Thoracic aorta (tissue), 2 donors: ENCODE measurements at places on chromosomes 2 and 18. TPM values are rescaled to one million over a fixed set of nuclear protein-coding genes. Genes with fewer than 3 reads are reported as not detected.

The MEIS1 gene
- total RNA-seq = 29.4 TPM

The CRACDL gene
- 1.9 TPM for total RNA-seq

DNA sequence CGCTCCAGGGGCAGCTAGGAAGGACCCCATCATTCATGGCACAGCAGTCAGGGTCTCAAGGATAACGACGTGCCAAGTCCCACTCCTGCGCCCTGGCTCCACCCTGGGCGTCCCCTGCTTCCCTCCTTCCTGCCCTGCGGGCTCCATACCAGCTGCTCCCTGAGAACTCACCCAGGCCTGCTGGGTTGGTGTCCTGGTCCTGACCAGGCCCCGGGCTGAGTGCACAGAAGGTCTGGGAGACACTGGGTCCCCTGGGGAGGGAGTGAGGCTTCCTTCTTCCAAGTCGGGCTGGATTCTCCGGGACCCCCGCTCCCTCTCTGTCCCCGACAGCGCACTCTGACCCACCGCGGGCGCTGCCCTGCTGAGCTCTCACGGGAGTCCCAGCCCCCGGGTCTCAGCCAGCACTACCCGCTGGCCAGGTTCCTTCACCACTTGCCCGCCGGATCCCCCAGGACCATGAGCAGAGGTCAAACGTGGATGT is 160.2 kb downstream of the PXDN start:
- DNase-seq = no peak
- H3K4me1 ChIP-seq = no peaks in the 10 kb centered on the region
- H3K36me3 ChIP-seq = no peaks in the 10 kb centered on the region

- no peaks in the 10 kb centered on the region for H3K4me1 ChIP-seq
- DNase-seq = no peak
- H3K36me3 ChIP-seq = no peaks in the 10 kb centered on the region
- H3K27ac ChIP-seq = no peak overlapping the region
Observed at GRCh38 chr18:37453752-37454151, 111.8 kb downstream of the CELF4 start.

GRCh38 chr18:64436111-64436510 is 287.2 kb upstream of the LINC00305 start:
- H3K4me3 ChIP-seq = no peak overlapping the region
- H3K4me1 ChIP-seq = no peaks in the 10 kb centered on the region
- H3K27ac ChIP-seq = no peak overlapping the region
- no peaks in the 10 kb centered on the region for H3K36me3 ChIP-seq
- DNase-seq = no peak

- no peak overlapping the region for H3K4me3 ChIP-seq
- no peak overlapping the region for H3K27ac ChIP-seq
- DNase-seq = no peak
- no peaks in the 10 kb centered on the region for H3K27me3 ChIP-seq
- peaks cover 19% of the 10 kb centered on the region for H3K4me1 ChIP-seq
Observed at GRCh38 chr2:72134997-72135800, 12.5 kb downstream of the CYP26B1 start.
